ENCODE measurements at places on chromosomes 1 and 21.
A peak's percentile ranks its signal among the peaks of the same experiment; 100 is the strongest.

DNA sequence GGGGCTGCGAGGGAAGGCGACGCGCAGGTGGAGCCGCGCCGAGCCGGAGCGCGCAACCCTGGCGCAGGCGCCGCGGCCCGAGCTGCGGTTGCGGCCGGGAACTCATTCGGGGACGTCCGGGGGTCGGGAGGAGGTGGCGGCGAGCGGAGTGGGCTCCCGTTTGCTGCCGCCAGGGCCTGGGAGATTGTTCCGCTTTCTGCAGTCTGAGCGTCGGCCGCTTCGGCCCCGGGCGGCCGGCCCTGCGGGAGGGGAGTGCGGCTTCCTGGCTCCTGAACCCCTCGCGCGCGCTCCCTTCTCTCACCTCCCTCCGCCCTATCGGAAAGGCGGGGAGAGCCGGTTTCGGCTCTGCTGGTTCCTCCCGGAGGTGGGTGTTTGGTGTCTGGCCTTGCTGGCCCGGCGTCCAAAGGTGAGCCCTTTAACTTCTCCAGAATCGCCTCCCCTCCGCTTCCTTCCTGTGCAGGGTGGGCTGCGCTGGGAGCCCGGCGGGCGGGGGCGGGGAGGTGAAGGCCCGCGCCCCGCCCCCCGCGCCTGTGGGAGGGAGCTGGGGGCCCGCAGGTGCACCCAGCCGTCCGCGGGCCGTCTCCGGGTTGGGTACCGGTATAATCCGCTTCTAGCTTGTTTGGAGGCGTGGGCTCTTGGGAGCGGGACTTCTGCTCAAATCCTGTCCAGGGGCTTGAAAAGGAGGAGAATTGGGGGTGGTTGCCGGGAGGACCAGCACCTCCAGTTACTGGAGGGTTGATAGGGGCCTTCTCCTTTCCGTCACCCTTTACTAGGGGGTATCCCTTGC, 683 bp downstream of the LRRC8D start:
- DNase-seq: peak; percentile 76

DNA sequence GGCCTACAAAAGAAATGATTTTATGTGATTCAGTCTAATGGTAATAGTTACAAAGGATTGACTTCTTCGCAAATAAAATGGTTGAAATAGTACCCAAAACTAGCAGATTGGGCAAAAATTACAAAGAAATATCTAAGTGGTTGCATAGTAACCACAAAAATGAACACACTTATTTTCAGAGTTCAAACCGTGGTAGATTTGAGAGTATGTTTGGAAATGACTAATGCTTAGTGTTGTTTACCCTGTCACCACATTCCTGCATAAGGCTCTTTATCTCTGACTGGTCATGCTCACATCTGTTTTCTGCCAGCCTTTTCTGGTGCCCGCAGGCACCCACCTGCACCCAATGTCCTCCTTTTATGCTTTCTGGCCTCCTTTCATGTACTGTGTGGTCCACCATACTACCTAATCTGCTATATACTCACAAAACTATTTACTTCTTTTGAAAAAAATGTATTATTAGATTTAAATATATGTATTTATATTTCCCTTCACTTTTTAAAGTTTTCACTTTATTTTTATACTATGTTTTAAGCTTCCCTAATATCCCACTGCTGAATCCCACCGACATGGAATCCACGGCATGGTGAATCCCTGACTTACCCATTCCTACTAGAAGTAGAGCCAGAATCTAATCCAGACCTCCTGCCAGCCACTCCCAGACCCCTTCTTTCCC, 30.3 kb downstream of the PTPRC start:
- DNase-seq: no peak

- no peak for DNase-seq
Measured at GRCh38 chr1:25616987-25617624, 515 bp downstream of the MAN1C1 start.

GRCh38 chr1:230917284-230918135, 49.2 kb upstream of the C1orf198 start:
- peak; percentile 58 for DNase-seq
